ENCODE measurements at places on chromosomes 5 and 9.

- peak; percentile 66 for DNase-seq
Observed at GRCh38 chr9:136847088-136847825, 2.0 kb upstream of the PHPT1 start.

GRCh38 chr9:81607593-81608288 is 81.6 kb downstream of the TLE1 start:
- no peak for DNase-seq

DNA sequence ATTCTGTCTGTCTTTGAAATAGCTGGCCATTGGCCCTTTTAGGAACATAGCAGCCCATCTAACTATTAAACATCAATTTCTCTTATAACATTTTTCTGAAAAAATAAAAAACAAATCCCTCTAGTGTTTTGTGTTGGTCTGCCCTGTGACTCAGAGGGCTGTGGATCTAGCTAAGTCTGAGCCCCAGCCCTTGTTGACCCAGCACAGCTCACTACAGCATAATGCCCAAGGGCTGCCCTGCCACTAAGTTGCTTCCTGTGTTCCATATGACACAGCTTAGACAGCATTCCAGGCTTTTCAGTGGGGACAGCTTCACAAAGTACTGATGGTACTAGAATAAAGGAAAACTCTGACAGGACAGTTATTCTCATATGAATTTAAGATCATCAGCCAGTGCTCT is 136.0 kb downstream of the SCAMP1 start:
- DNase-seq = peak; percentile 81

- no peak for DNase-seq
Observed at GRCh38 chr5:33235304-33235703, 205.5 kb upstream of the TARS1 start.

DNA sequence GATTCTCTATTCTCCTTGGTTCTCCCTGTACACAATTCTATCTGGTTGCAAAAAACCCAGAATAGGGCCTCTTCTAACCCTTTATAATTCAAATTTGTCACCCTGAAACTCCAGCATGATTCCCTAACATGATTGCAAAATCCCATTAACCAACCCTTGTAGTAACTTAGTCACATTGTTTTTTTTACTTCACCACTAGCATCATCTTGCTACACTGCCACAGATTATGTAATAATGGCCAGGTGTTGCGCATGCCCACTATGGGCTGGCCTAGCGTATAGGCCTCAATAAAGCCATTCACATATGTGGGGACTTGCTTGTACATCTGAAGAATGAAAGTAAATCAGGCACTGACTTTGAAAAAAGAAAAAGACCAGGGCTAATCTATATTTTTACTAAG is 25.7 kb downstream of the FAM170A start:
- peak; percentile 33 for DNase-seq

- DNase-seq = no peak
Observed at GRCh38 chr9:136029556-136029955, 65.5 kb downstream of the NACC2 start.

DNA sequence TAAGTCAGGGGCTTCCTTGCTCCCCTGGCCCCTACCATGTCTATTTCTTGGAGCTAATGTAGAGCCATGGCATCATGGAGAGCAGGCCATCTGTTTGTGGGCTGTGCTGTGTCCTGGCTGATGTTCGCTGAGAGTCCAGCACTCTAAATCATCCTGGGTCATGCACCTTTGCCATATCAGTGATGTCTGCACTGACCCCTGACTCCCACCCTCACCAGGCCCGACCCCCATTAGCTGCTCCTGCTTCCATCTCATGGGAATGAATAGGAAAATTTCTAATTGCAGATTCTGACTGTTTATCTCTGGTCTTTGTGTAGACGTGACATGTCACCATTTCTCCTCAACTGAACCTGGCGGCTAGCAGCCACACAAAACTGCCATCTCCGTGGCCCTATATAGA is 236.9 kb downstream of the NSG2 start:
- DNase-seq = no peak

DNA sequence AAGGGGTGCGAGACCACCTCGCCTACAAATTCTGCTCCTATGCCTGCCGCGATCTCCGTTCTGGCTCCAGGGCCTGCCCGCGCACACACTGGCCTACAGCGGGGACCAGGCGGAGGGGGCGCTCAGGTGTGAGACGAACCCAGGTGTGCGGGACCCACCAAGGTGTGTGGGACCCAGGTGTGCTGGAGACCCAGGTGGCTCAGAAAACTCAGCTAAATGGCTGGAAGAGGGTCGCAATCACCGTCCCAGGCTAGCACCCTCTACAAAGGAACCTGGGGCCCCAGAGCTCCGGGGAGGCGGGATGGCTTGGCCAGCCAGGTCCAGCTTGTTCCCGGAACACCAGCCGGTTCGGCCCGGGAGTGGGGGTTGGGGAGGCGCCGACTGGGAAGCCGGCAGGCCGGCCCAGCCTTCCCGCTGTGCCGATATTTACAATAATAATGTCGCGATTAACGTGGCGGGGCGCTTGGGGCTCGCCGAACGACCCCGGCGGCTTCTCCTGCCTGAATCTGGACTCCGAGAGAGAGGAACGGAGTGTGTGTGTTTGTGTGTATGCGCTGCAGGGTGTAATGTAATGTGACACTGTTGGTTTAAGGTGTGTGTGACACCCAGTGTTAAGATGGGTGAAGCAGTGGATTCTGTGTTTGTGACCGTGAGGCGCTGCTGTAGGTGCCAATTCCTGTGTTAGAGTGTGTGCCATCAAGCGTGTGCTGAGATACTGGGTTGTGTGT is 1.4 kb downstream of the PCDH1 start:
- peak; percentile 23 for DNase-seq

DNA sequence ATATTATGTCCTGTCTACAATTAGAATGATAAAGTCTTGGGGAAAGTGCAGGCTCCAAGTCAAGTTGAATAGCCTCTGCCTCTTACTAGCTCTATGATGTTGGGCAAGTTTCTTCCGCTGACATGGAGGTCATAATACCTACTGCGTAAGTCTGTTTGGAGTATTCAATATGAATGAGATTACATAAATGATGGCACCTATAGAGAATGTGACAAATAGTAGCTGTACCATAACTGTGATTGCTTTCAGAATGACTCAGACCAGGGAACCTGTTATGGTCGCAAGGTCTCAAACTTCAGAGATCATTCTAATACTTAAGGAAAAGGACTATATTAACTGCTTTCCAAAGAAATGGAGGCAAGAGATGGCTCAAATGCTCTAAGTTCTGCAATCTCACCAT is 94.0 kb upstream of the ABCA1 start:
- no peak for DNase-seq

DNA sequence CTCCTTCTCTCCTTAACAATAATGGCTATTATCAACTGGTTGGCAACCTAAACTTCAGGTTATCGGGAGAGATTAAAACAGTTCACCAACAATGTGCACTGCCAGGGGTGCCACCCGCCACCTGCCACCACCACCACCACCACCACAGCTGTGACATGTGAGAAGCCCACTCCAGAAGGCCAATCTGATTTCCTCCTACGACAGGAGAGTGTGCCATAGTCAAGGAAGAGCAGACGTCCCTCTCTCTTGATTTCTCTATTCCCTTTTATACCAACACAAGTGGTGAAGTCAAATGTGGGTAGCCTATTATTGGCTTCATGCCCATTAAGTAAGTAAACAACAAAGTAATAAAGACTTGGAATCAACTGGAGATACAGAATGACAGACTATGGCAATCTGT is 22.4 kb downstream of the GNAQ start:
- DNase-seq = no peak

GRCh38 chr9:13281356-13282016 is 2.0 kb upstream of the MPDZ start:
- no peak for DNase-seq

- DNase-seq = no peak
Observed at GRCh38 chr5:50655810-50656205, 10.6 kb upstream of the PARP8 start.

- DNase-seq = peak; percentile 70
Observed at GRCh38 chr5:95900383-95900958, 61.2 kb downstream of the ELL2 start.

GRCh38 chr9:100584951-100585350 is 7.1 kb downstream of the CAVIN4 start:
- no peak for DNase-seq

- DNase-seq = no peak
Observed at GRCh38 chr5:179616002-179616594, 7.4 kb downstream of the HNRNPH1 start.

GRCh38 chr5:150777685-150778084 is 872 bp upstream of the SMIM3 start:
- DNase-seq = peak; percentile 31

GRCh38 chr5:42631241-42631640 is 125.4 kb upstream of the CCDC152 start:
- no peak for DNase-seq

GRCh38 chr9:126952205-126952977 is 37.8 kb downstream of the RALGPS1 start:
- no peak for DNase-seq

DNA sequence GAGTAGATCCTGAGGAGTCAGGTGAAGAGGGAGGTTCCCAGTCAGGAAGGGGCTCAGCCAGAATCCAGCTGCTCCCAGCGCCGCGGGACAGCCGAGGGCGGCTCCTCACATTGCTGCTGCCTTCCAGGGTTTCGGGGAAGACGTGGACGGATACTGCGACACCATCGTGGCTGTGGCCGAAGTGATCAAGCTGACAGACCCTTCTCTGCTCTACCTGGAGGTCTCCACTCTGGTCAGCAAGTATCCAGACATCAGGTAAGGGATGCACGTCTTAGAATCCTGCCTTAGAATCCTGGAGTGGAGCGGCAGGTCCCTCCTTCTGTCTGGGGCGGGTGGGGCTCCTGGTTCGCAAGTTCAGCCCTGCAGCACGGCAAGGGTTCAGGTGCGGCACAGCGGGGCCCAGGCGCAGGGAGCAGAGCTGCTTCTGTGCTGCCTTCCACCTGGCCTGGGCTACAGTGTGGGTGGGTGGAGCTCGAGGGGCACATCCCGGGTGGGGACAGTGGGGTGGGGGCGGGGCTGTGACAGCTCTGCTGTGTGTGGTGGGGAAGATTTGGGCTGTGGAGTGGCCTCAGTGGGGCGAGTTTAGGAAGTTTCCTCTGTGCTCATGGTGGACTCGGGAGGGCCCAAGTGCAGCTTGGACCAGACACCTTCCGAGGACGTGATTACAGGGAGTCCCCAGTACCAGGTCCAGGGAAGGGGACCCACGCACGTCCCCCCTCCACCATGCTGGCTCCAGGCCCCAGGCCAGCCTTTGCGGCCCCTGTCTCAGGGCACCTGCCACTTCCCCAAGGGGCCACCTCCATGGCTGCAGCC is 22.8 kb downstream of the EXOC3 start:
- DNase-seq = no peak

- peak; percentile 49 for DNase-seq
Observed at GRCh38 chr9:134372581-134373267, 46.5 kb downstream of the RXRA start.

DNA sequence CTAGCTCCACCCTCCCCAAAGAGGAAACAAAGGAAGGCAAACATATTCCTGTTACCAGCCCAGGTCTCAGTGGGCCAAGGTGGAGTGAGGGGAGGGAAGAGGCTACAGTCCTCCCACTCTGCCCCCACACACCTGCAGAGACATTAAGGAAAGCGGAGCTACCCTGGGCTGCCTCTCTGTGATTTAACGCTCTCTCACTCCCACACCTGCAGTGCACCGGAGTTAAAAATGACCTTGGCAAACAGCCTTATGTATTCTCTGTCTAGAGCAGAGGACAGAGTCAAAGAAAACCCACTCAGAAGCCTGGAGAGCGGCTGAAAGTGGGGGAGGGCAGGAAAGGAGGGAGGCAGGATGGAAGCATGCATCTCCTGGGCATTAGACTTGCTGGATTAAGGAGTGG is 32.7 kb downstream of the KCNIP1 start:
- no peak for DNase-seq

DNA sequence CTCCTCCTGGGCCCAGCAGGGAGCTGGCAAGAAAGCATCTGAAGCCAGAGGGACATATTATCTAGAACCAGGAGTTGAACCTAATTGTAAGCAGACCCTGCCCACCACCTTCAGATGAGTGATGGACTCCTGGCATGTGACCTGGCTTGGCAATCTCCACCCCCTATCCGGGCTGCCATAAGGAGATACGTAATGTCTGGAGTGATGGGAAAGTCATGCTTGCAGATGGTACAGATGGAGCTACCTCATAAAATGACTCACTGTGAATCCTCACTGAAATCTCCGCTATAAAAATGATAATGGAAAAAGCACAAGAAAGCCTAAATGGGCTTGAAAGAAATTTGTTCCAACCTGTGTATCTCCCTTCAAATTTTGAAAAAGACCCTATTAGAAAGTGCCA is 157.5 kb downstream of the DMRT2 start:
- peak; percentile 93 for DNase-seq

DNA sequence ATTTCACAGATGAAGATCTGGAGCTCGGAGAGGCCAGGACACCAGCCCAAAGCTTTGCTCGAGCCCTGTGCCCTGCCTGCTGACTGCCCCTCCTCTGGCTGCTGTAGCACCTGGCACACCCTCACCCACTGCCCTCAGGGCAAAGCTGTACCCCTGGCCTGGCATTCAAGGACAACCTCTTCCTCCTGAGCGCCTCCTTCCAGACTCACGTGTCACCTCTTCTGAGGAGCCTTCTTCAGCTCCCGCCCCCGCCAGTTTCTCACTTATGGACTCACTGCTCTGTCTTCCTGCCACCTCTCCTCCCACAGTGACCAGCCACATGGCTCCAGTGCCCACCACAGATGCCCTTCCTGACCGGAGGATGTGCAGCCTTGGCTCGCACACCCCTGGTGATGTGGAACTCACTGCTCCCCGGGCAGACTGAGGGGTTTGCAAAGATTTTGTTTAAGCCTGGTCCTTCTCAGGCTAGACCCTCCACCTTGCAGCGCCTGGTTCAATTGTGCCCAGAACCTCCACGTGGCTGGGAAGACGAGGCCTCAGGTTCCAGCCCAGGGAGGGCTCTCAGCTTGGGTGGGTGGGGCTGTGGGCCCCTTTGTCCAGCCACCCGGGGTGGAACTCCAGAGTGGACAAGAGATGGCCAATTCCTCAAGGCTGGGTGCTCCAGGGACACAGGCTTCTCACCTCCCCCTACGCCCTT is 46.6 kb upstream of the PHYKPL start:
- DNase-seq = peak; percentile 6

GRCh38 chr9:92265154-92265553 is 28.3 kb downstream of the IARS1 start:
- peak; percentile 77 for DNase-seq

- no peak for DNase-seq
Observed at GRCh38 chr9:84254972-84255371, 85.6 kb downstream of the SLC28A3 start.

DNA sequence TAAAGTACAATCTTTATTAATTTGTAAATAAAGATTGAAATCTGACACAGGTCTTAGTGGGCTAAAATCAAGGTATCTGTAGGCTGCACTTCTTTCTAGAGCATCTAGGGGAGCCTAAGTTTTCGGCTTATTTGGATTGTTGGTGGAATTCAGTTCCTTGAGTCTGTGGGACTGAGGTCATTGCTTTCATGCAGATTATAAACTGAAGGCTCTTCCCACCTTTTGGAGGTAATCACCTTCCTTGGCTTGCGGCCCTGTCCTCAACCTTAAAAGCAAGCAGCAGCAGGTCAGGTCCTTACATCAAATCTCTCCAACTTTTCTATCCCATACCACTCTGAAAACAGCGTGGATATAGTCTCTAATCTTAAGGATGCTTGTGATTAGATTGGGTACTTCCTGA is 25.9 kb downstream of the MAT2B start:
- no peak for DNase-seq

GRCh38 chr5:73816656-73817420 is 190.8 kb downstream of the ARHGEF28 start:
- peak; percentile 89 for DNase-seq

All from GM23248 (cell line).